HFFc6 (cell line): ENCODE measurements at places on chromosomes 3 and 15.

DNA sequence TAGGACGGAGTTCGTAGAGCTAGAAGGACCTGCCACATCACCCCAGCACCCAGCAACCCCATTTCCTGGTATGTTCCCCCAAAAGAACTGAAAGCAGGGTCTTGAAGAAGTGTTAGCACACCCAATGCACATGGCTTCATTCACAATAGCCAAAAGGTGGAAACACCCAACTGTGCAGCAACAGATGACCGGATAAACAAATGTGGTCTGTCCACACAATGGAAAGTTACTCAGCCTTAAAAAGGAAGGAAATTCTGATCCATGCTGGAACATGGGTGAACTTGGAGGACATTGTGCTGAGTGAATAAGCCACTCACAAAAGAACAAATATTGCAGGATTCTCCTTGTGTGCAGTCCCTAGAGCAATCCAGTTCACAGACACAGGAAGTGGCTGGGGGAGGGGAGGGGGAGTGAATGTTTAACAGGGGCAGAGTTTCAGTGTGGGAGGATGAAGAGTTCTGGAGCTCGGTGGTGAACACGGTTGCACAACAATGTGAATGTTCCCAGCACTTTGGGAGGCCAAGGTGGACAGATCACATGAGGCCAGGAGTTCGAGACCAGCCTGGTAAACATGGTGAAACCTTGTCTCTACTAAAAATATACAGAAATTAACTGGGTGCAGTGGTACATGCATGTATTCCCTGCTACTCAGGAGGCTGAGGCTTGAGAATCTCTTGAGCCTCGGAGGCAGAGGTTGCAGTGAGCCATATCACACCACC, 157.5 kb downstream of the NUP210 start:
- no peak for DNase-seq

- DNase-seq = no peak
These were observed 411.9 kb upstream of the CCDC54 start for GRCh38 chr3:106965307-106965706.

DNA sequence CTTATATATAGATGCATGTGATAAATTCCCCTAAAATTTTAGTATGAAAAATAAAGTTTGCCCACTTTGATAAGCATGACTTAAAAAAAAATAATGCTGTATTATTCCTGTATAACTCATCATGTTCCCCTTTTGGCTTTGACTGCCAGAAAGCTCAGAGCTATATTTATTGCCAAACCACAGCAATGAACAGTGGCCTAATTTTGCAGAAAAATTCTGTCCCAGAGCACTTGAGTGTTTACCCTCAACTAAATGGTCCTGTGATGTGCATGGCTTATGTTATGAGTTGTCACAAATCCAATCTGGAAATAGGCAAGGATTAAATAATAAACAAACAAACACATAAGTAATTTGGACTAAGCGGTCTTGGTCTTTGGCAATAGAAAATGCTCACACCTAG, 276.7 kb downstream of the SLC9A9 start:
- DNase-seq = no peak

GRCh38 chr15:59011262-59011952, 23.9 kb downstream of the RNF111 start:
- no peak for DNase-seq

- no peak for DNase-seq
These were observed 247.5 kb downstream of the LPP start for GRCh38 chr3:188401244-188401993.

DNA sequence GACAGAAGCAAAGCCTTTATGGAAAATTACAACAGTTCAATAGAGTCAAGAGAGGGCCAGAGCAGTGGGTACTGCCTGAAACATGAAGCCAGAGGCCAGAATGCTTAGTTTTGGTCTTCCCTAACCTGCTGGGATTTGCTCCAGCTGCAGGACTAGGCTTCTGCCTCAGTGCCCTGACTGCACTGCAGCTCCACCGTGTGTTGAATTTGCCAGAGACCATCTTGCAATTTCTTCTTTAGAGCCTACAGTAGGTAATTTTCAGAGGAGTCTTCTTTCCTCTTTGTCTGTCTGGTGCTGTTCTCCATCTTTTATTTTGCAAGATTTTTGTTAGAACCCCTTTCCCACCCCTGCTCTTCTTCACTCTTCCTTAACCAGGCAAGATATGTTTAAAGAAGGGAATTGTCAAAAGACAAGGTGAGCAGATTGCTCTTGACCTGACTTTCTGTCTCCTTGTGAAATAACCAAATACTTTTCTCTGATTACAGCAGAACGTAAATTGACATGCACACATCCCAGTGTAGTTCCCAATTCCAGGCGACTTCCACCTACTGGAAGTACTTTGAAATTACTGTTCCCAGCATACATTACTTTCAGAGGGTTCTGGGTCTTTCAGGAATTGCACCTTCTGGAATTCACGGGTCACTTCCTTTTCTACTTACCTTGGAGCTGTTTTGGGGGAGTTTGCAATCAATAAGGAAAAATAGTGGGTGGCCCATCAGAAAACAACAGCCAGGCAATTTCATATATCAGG, 161.2 kb downstream of the MINAR1 start:
- DNase-seq = peak; percentile 22

DNA sequence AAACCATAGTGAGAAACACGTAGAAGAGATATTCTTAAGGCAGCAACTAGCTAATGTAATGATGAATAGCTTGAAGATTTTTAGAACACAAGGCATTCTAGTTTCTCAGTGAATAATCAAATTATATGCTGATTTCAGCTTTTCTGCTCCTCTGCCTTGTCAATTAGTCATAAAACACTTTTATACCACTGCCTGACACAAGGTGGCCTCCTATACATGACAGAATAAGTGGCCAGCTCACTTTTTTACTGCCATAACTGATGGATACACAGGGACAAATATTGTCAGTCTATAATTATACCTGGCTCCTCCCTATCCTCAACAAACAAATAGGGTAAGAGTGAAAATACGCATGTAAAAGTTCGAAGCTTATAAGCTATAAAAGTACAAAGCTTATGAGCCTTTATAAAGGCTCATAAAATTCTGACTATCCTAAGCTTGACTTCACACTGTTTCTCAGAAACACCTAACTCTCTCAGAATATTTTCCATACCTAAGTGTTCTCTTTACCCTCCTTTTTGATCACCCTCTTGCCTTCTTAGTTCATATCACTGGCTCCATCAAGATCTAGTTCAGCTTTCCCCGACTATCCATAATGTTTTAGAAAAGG, 81.6 kb downstream of the HERC1 start:
- peak; percentile 70 for DNase-seq

DNA sequence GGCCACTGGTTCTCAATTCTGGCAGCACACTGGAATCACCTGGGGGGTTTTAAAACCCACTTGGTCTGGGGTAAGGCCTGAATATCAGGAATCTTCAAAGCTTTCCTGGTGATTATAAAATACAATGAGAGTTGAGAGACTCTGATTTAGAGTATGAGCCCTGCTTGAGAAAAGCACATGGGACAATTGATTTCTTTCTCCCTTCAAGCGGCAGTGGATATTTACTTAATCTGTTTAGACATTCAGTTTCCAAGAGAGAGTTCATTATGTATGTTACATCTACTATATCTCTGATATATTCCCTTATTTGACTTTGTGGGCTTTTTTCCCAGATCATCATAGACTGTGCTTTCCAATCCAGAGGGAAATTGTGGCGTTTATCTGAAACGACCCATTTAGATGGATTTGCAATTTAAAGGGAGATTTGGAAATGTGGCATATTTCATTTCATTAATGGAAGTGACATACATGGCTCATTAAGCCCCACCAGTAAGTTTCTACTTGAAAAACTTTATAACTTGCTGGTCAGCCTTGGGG, 171.2 kb upstream of the PFN2 start:
- DNase-seq = no peak

GRCh38 chr3:190188197-190188596, 67.5 kb upstream of the P3H2 start:
- DNase-seq = no peak

GRCh38 chr3:144055604-144056003, 84.0 kb downstream of the DIPK2A start:
- peak; percentile 8 for DNase-seq

DNA sequence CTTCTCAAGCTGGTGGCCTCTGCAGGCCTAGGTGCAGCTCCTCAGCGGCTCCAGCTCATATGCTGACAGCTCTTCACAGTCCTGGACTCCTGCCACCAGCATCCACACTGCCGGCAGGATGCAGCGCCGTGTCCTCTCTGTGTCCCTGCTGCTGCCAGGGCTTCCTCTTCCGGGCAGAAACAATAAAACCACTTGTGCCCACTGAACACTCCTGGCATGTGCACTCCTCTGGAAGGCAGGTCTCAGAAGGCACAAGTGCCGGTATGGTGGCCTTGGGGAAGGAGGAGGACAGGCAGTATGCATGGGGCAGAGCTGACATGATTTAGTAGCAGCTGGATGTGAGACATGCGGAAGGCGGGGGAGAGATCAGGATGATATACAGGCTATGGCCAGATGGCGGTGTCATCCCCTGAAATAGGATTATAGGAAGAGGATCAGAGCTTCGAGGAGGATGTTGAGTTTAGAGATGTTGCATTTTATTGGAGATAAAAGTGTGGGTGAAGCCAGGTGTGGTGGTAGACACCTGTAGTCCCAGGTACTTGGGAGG, 7.5 kb upstream of the MAN2A2 start:
- DNase-seq = no peak

GRCh38 chr3:71450162-71450561, 133.4 kb downstream of the FOXP1 start:
- DNase-seq = no peak

DNA sequence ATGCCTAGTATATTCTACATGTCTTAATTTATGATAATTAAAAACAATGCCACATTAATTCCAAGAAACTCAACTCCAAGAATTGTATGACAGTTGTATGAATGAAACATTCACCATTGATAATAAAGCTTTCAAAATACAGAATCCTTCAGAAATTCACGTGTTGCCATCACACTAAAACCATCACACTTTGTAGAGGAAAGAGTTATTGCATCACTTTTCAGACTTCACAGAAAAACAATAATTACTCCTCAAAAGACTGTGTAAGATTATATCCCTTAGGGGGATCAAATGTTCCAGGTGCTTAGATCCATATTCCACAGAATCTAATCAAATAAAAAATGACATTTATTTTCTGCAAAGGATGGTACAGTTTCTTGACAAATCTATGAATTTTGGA, 85.0 kb downstream of the OSBPL10 start:
- no peak for DNase-seq

- DNase-seq = no peak
These were observed 5.1 kb downstream of the RBP1 start for GRCh38 chr3:139534455-139534812.

DNA sequence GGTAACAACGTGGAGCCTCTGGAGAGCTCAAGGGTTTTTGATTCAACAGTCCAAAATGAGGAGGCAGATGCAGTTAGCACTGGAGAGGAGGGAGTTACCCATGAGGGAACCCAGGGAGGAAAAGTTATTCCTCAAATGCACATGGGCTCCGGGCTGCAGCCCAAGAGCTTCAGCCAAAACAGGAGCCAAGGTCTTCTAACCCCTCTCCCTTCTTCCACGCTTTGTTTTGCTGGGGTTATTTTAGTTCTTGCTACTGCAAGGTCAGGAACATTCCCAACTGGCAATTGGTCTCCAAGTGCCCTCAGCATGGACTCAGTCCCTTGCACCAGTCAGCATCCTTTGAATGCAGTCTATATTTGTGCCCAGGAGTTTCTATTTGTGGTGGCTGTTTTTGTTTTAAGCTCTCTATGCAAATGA, 90.0 kb downstream of the TGFBR2 start:
- DNase-seq = no peak

DNA sequence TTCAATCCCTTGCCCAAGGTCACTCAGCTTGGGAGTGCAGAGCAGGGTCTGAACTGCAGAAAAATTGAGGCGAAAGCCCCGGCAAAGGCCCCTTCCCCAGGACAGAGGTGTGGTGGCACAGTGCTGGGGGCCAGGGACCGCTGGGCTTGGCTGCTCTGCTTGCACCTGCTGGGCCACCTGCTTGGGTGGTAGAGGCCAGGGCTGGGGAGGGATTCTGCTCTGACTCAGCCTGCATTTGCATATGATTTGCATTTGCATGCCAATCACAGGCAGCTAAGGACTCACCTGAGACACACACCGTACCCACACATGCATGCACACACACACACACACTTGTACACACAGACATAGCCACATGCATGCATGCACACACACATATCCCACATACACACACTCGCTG, 9.9 kb downstream of the GRM2 start:
- no peak for DNase-seq

- no peak for DNase-seq
These were observed 226.0 kb downstream of the KLF13 start for GRCh38 chr15:31552482-31553099.

DNA sequence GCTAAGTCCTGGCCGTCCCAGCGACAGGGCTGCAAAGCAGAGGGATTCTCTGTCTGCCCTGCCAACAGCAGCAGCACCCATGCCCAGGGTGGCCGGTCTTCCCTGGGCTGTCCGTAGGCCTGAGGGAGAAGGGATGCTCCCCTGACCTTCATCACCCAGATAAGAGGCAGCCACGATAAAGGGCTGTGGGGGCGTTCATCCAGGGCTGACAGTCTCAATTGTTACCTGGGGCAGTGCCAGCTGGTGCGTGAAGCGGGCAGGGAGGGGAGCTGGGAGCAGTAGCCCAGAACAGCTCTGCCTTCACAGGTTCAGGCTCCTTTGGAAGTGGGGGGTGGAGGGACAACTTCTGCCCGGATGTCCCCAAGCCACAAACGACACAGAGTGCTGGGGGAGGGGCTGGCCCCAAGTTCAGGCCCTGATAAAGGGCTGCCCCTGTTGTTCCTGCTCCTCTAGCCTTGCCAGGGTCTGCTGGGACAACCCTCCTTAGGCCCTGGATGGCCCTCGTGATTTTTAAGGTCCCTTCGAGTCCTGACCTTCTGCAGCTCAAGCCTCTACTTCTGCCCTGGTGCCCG, 94.7 kb downstream of the RAB11A start:
- DNase-seq = no peak

- no peak for DNase-seq
These were observed 488.7 kb upstream of the AGTR1 start for GRCh38 chr3:148208975-148209374.

DNA sequence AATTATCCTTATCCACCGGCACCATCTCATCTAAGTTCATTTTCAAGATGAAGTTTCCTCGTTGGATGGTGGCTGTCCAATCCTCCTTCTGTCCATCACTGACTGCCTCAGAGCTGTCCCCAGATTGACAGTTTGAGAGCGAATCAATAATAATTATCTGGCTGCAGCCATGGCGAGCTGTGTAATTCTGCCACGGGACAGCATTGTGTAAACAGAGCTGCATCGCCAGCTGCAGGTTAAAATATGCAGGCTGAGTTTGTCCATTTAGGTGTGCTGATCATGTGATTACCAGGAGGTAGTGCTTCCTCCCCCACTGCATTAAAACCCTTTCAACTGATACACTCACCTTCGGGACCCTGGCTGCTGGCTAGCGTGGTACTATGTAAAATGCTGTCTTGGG, 461.9 kb upstream of the ONECUT1 start:
- no peak for DNase-seq
